ENCODE measurements at places on chromosomes 2 and 18. TPM values are rescaled to one million over a fixed set of nuclear protein-coding genes. Genes with fewer than 3 reads are reported as not detected.

Gene GAD1
- 0.28 TPM for polyA plus RNA-seq

- DNase-seq, result no peak
Observed at GRCh38 chr2:85659324-85659981, 8.5 kb downstream of the SFTPB start.

DNA sequence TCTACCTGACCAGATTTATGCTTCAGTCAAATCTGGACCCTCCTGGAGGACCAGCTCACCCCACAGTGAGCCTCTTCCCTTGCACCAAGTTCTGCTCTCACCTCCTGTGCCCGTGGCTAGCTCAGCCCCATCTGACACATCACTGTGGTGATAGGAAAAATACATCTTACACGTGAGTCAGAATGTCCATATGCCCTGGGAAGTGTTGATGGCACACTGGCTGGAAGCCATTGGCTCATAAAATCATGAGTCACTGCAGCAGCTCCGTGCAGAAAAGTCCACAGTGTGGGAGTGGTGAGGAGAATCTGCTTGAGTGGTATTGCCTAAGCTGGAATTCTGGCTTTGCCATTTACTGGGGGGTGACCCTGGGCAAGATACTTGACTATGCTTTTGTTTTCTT lies 42.6 kb upstream of the RAPGEF4 start:
- no peak for DNase-seq

GRCh38 chr18:62370366-62370765 lies 45.3 kb downstream of the TNFRSF11A start:
- peak; percentile 21 for DNase-seq

Gene SF3B1
- 319 TPM for polyA plus RNA-seq

- DNase-seq, result no peak
Observed at GRCh38 chr2:217877866-217878265, 124.9 kb downstream of the TNS1 start.

- DNase-seq, result no peak
Observed at GRCh38 chr2:45950606-45951005, 299.1 kb downstream of the PRKCE start.

DNA sequence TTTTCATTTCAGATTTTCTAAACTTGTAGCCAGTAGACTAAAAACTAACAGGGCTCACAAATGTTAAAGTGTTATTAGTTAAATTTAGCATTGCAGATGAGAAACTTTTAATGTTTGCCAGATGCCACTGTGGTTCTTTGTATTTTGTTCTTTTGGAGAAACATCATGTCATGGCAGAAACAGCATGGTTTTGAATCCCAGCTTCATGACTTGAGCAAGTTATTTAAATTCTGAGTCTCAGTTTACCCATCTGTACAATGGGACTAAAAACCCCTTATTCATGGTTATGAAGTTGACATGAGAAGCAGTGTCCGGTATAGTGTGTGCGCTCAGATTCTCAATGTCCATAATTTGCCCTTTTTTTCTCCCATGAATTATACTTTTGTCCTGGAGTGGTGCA lies 56.5 kb downstream of the MAPRE2 start:
- no peak for DNase-seq

- DNase-seq, result no peak
Observed at GRCh38 chr2:163132850-163133249, 294.3 kb upstream of the KCNH7 start.

Gene XRCC5
- polyA plus RNA-seq, result 192 TPM

- DNase-seq, result no peak
Observed at GRCh38 chr2:136363900-136364299, 246.0 kb upstream of the CXCR4 start.

DNA sequence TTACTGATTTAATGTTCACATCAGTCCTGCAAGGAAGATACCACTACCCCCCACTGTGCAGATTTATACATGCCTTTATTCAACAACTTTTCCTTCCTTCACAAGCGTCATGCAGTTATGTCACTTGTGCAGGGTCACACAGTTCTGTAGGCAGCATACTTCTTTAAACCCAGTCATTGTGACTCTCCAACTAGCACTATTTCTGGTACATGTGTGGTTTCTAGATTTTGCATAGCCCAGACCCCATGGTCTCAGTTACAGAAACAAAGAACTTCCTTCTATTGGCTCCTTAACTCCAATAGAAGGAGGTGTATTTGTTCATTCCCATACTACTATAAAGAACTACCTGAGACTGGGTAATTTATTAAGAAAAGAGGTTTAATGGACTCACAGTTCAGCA lies 333.1 kb downstream of the ZNF516 start:
- no peak for DNase-seq

Gene GALNT14
- polyA plus RNA-seq, result 6.0 TPM

DNA sequence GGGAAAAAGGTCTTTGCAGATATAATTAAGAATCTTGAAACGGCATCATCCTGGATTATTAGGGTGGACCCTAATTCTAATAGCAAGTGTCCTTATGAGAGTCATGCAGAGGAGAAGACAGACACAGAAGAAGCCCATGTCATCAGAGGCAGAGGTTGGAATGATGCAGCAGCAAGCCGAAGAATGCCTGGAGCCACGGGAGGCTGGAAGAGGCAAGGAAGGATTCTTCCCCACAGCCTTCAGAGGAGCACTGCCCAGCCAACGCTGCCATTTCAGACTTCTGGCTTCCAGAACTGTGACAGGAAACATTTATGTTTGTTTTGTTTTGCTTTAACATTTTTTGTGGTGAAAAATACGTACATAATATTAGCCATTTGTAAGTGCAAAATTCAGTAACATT lies 72.3 kb downstream of the MCFD2 start:
- no peak for DNase-seq

DNA sequence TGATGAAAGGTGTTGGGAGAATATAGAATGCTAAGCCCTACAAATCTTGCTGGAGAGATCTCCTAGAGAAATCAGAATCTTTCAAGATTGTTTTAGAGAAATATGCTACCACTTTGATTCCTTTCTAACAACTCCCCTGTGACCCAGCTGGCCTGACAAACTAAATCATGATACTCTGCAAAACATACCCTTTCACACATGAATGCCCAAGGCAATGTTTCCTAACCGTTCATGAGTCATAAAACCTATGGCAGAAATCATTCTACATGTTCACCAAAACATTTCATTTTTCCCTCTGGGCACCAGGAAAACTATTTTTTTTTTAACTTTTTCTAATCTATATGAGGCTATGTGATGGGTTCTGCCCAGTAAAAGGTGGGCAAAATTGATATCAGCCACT lies 77.8 kb upstream of the SETBP1 start:
- DNase-seq, result no peak

DNA sequence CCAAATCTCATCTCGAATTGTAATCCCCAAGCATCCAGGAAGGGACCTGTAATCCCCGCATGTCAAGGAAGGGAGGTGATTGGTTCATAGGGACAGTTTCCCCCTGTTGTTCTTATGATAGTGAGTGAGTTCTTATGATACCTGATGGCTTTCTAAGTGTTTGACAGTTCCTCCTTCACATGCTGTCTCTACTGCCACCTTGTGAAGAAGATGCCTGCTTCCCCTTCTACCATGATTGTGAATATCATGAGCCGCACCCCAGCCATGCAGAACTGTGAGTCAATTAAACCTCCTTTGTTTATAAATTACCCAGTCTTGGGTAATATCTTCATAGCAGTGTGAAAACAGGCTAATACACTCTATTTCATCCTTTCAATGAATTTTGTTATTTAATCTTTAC lies 446.7 kb downstream of the RNF144A start:
- DNase-seq, result no peak

- peak; percentile 58 for DNase-seq
Observed at GRCh38 chr2:38060236-38061018, 15.5 kb downstream of the CYP1B1 start.

GRCh38 chr18:70280007-70280925 lies 8.6 kb upstream of the SOCS6 start:
- DNase-seq, result no peak

DNA sequence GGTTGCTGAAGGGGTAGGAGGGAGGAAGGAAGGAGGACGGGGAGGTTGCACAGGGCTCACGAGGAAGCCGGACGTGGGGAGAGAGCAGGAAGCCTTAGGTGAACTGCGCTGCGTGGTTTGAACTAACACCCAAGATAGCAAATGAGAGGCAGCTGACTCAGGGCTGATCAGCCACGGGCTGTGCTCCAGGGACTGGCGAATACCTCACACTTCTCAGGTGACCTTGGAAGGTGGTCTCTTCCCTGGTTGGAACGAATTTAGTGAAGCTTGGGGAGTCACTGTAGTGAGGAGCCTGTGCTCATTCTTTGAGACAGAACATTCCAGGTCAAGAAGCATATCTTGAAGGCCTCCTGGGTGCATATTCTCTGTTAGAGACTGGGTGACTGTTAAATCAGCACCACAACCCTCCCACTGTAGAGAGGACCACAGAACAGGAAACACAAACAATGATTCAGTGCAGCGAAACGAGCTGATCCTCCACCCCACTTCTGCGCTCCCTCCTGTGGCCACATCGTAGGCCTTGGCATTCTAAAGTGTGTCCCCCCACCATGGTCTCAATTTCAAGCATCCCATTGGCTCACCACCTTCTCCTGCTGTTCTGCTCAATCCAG lies 33.8 kb downstream of the TOGARAM2 start:
- DNase-seq, result no peak

Gene SLC35F5
- 56.8 TPM for polyA plus RNA-seq

GRCh38 chr18:28153485-28154065 lies 23.4 kb downstream of the CDH2 start:
- no peak for DNase-seq

Gene TIGD1
- polyA plus RNA-seq, result 4.3 TPM

DNA sequence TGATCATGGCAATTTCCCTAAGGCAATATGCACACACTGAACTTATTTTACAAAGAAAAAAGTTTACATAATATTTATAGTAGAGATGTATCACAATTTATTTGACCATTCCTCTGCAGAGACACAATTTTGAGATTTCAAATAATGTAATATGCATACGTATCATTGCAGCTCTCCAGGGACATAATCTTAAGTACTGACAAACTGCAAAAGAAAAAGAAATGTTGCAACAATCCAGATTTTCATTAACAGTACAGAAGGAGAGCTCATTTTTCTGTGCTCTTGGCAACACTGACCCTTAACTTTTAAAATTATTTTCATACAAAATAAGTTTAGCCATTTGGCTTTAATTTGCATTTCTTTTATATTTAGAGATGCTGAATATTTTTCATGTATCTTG lies 710.2 kb upstream of the SLC39A10 start:
- DNase-seq, result peak; percentile 22

GRCh38 chr2:68968221-68968620 lies 6.2 kb upstream of the GKN1 start:
- DNase-seq, result no peak

DNA sequence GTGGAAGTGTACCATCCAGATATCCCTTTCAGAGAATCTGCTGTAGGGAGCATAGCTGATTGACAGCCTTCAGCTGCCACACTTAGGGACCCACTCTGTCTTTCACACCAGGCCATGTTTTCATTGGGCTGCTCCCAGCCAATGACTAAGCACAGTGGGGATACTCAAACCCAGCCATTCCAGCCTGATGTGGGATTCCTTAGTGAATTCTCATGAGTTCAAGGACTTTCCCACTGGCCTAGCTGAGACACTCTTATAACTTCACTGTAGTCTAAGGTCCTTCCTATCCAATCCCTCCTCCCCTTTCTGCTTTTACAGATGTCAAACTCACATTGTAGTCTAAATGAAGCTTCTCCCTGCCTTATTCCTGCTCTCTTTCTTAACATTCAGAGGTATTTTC lies 201.2 kb downstream of the PIK3C3 start:
- DNase-seq, result no peak

DNA sequence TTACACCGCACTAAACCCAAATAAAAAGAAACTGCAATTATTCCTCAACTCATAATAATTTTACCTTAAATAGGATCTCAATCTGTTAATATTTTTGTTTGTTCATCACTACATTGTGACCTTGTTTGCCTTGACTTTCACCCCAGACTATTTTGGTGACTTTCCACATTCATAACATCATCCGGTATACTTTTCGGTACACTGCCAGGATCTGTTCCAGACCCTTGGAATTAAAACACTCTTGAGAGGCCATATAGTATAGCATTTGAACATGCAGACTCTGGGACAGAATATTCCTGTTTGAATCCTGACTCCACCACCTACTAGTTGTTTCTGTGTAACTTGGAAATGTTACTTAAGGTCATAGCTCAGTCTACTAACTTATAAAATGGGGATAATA lies 577.4 kb downstream of the METTL4 start:
- DNase-seq, result peak; percentile 26

DNA sequence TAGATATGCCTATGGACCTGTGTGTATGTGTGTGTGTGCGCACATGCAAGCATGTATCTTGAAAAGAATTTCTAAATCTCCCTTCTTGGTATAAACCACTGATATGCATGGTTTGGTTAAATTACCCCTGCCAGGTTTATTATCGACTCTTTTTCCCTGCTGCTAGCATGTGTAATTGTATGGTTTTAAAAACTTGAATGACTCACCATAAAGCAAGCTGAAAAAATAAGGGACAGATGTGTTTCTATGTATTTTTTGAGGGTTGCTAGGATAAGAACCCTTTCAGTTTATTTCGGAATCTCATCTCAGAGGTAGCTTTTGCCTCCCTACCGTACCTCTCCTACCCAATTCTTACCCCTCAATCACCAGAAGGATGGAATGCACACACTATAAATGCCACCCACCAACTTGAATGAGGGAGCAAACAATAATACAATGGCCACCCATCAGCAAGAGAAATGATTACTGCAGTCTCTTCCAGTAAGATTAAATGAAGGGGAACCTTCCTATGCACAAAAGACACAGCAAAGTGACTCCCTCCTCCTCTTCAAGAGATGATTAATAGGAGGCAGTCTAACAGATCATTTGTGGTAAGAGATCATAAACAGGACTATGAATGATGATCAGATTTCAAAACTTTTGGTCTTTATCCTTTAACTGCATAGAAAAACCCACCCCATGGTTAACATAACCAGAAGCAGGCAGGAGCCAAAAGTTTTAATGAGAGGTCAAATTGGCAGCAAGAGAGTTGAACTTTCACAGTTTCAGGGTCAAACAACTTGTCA lies 357.2 kb downstream of the SATB2 start:
- peak; percentile 34 for DNase-seq

DNA sequence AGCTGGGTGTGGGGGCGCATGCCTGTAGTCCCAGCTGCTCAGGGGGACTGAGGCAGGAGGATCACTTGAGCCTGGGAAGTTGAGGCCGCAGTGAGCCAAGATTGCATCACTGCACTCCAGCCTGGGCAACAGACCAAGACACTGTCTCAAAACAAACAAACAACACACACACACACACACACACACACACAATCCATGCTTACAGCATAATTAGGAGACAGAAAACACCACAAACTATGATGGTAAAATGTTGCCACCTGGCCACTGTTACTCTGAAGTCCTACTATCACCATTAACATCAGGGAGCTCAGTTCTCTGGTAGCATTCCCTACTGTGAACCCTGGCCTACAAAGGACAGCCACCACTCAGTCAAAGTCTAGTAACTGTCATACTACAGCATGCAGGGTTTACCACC lies 18.3 kb downstream of the DNPEP start:
- DNase-seq, result no peak

All from muscle of back (tissue), 13 donors.